ENCODE measurements at places on chromosomes 11 and 22.

GRCh38 chr11:69232821-69233743 is 60.9 kb upstream of the MYEOV start:
- no peak for DNase-seq

GRCh38 chr22:30288419-30289140 is 725 bp downstream of the CASTOR1 start:
- DNase-seq = no peak

DNA sequence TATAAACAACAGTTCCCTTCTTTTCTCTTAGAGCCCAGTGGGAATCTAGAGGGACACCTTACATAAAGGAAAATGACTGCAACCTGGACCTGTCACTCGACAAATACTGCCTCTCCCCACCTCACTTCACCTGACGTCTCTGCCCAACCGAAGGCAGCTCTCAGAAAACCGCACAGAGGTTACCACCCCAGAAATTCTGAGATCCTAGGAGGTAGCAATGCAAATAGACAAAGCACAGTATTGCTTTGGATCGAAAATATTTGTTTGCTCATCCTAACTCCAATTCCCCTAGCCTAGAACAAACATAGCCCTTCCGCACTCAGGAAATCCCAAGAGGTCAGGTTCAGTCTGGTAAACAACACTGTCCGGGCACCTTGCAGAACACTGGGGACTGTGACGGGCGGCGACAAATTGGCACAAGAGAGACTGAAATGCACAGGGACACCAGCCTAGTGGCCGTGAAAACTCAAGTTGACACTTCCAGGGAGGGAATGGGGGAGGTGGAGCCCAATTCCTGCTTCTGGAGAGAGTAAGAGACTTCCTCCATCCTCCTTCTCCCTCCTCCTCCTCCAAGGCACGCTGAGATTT is 420 bp upstream of the TRIM44 start:
- peak; percentile 29 for DNase-seq

GRCh38 chr11:126335463-126335760 is 20.1 kb upstream of the ST3GAL4 start:
- no peak for DNase-seq

GRCh38 chr22:48748113-48748859 is 1079.4 kb downstream of the BRD1 start:
- DNase-seq = no peak

GRCh38 chr22:49961601-49962011 is 1.0 kb downstream of the PIM3 start:
- no peak for DNase-seq

DNA sequence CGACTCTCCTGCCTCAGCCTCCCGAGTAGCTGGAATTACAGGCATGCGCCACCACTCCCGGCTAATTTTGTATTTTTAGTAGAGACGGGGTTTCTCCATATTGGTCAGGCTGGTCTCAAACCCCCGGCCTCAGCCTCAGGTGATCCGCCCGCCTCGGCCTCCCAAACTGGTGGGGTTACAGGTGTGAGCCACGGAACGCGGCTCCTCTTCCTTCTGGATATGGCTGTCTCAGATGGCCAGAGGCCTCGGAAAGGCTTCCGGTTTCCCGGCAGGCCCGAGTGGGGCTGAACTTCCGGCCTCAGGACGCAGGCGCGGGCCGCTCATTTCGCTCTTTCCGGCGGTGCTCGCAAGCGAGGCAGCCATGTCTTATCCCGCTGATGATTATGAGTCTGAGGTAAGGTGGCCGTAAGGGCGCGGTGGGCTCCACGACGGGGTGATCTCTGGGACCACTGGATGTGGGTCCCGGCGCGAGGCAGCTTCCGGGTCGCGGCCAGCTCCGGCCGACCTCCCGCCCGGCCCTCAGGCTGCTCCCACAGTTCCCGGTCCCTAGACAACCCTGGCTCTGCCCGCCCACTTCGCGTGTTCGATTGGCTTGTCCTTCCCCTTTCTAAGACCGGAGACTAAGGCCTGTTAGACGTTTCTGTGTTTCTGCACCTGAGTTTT is at the start of gene EIF3L:
TSS of gene EIF3L (plus strand) at position 331 of the 663 bp plus-strand sequence. CDS start at position 362, 31 bp downstream.
- DNase-seq = peak; percentile 92

- no peak for DNase-seq
Observed at GRCh38 chr11:81286959-81287358, 1446.7 kb downstream of the FAM181B start.

DNA sequence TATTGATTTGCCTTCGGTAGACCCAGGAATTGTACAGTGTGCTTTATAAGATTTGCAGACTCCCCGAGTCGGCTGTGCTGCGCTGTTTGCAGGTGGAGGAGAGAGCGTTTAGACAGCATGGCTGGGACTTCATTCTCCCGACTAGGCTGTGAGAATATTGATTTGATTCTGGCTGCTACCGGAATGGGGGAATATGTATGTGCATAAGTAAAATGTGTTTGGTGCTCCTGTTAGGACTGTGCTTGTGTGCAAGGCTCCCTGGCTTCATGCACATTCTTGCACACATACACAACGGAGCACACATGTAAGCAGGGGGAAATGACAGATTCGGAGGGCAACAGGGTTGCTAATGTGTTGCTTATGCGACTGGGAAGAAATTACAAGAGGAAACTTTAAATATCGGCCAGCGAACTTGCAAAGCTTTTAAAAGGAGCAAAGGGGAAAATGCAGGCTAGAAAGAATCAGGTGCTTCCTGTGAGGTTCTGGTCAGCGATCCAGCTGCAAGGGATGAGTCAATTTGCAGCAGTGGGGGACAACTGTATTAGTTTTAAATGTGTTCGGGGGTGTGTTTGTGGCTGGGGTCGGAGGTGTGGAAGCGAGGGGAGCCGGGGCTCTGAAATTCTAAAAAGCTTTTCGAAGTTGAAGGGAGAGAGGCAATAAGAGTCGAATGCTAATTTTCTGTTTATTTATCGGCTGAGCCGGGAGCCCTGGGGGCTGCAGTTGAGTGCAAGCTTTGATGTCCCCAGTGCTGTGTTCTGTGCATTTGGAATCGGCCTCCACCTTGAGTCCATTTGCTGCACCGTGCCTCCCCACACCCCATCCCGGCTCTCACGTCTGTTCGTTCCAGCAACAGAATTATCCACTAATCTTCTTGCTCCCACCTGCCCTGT is 731 bp downstream of the NTM start:
- DNase-seq = no peak

- no peak for DNase-seq
Observed at GRCh38 chr11:101441747-101442146, 142.1 kb downstream of the TRPC6 start.
